ENCODE measurements at places on chromosomes 5 and 9. TPM values are rescaled to one million over a fixed set of nuclear protein-coding genes. Genes with fewer than 3 reads are reported as not detected.
A peak's percentile ranks its signal among the peaks of the same experiment; 100 is the strongest.

The GDNF gene
- total RNA-seq = not detected

The NPR3 gene
- total RNA-seq = 0.38 TPM

GRCh38 chr9:673264-673965, 168.1 kb upstream of the DMRT1 start:
- DNase-seq = no peak

DNA sequence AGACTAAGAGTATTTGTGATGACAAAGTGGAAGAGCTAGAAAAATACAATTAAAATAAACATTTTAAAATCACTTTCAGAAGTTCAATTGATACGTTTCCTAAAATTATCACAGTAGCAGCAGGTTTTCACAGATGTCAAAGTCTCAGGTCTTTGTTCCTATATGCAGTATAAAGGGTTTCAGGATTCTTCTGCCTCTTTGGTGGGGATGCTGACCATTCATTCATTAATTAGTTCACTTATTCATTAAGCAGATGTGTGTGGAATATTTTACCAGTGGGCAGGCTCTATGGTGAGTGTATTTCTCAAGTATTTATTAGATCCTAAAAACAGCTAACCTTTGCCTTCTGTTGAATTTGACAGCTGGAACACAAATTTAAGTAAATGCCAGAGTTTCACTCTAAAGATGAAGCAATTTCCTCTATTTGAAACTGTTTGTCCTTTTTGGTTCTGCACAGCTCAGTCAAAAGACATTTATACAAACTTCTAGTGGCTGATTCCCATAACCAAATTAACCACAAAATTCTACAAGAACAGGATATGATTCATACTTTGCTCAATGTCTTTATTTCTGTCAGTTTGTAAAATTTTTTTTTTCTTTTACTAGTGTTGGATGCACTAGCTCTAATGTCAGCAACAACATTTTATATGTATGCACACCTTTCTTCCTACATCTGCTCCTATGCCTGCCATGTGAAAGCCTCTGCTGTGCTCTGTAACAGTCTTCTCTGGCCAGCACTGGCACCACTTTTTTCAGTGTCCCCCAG, 75.9 kb upstream of the PRR16 start:
- DNase-seq = no peak

GRCh38 chr5:94746731-94747124, 128.3 kb downstream of the SLF1 start:
- no peak for DNase-seq

DNA sequence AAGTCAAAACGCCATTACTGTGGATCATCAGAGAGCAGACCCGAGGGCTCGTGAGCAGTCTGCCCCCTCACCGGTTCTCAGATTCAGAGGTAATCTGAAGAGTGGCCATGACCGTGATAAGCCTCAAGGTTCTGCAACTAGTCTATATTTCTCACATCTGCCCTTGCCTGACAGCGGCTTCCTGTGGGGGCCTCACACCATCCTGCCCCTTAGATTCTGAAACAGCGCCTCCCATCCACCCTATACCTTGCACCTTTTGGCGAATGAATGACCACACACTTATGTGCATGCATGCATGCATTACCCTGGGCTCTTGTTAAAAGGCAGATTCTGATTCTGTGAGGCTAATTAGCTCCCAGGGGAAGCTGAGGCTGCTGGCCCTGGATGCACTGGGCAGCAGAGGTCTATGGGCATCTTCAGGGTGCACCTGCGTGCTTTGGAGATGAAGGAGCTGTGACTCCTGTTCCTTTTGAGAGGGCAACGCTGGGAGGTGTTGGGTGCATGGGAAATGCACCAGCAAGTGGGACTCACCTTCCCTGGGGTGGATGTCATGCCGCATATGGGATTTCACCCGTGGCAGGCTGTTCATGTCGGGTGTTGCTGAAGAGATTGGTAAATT, 7.8 kb upstream of the GADD45G start:
- no peak for DNase-seq

- DNase-seq = peak; percentile 32
These were observed 669.9 kb downstream of the PTPRD start for GRCh38 chr9:9942764-9943424.

GRCh38 chr5:5710471-5710870, 288.0 kb downstream of the ICE1 start:
- DNase-seq = no peak

DNA sequence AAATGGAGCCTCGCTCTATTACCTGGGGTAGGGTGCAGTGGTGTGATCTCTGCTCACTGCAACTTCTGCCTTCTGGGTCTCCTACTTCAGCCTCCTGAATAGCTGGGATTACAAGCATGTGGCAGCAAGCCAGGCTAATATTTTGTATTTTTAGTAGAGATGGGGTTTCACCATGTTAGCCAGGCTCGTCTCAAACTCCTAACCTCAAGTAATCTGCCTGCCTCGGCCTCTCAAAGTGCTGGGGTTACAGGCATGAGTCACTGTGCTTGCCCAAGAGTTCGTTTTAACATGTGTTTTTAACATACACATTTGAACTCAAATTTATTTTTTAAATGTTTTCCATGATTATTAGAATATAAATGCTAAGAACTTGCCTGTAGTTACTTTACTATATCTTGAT, 34.2 kb downstream of the MARCHF6 start:
- no peak for DNase-seq

DNA sequence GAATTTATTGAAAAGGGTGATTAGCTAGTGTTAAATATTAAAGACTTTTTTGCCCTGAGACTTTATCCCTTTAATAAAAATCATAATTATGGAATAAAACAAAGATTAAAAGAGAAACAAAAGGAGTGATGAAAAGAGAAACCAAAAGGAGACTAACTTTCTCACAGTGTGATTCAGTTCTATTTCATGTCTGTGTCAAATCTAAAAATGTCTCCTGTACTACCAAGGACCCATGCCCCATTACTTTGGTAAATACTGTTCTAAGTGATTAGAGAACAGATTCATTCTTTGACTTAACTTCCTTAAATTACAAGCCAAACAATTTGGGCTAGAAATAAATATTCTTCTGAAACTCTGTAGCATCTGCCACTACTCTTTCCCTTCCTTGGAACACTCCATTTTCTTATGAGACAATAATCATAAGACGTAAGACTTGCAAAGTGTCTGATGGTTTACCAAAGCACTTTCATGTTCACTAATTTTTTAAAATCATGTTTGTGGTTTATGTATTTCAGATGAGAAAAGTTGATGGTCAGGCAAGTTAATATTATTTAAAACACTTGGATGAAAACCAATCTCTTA, 319.0 kb downstream of the EBF1 start:
- DNase-seq = no peak

- no peak for DNase-seq
These were observed 591.1 kb downstream of the DTWD2 start for GRCh38 chr5:118397236-118397635.

The RABL6 gene
- total RNA-seq = 51.1 TPM

DNA sequence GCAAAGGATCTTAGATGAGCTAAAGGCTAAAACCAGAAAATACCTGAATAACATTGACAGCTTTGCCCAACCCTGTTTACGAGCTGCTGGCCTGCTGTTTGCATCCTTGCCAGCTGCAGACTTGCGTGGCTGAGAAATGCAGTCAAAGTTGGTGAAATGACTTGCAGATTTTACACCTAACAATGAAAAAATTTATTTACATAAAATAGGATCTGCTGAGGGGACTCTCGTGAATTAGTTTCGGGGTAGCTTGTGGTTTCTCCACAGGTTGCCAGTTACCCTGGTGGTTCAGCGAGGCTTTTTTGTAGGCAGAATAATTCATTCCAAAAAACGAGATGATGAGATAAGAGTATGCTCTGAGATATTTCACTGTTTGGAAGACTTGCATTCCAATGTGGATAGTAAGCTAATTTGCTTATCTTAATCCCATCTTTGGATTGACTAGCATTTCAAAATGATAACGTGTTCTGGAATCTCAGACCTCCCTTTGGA, 65.7 kb upstream of the FANCC start:
- DNase-seq = no peak

- peak; percentile 39 for DNase-seq
These were observed 8.8 kb downstream of the PRXL2C start for GRCh38 chr9:96646081-96646991.

DNA sequence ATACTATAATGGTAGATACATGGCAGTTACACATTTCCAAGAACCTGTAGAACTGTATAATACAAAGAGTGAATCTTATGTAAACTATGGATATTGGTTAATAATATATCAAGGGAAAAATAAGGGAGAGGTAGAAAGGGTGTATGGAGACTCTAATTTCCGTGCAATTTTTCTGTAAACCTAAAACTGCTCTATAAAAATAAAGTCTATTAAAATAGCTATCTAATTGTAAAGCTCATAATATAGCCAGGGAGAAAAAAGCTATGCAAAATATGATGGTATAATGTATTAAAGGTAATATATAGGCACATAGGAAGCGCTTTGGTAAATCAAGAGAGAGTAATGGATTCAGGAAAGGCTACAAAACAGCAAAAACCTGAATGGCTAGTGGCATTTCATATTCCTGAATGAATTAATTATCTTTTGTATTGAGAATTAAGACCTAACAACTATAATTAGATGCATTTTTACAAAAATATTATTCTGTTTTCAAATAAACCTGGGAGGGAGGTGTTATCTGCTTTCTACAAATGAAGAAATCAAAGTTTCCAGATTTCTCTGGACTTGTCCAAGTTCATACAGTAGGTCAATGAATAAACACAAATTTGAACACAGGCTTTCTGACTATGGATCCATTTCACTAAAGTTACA, 22.8 kb downstream of the ANXA1 start:
- DNase-seq = no peak

The IL33 gene
- 2.8 TPM for total RNA-seq

The FOXD4L5 gene
- total RNA-seq = under 0.01 TPM

DNA sequence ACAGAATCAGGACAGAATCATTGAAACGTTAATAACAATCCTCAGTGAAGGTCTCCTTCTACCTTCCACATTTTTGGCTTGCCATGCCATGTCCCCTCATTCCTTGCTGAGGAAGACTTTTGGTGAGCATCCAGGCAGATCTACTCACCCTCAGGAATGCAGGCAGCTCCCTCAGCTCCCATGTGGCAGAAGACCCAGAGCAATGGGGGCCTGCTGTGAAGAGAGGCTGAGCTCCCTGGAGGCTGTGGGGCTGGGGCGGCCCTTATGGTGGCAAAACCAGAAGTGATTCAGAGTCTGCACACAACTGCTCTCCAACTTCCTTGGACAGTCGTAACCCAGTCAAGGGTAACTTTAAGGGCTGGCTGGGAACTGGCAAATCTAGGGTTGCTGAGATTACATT, 247.2 kb upstream of the EFNA5 start:
- DNase-seq = no peak

- no peak for DNase-seq
These were observed 7.8 kb downstream of the IL6ST start for GRCh38 chr5:55986931-55987330.

The IFNE gene
- total RNA-seq = under 0.01 TPM

The PCDHGA4 gene
- total RNA-seq = 2.1 TPM

DNA sequence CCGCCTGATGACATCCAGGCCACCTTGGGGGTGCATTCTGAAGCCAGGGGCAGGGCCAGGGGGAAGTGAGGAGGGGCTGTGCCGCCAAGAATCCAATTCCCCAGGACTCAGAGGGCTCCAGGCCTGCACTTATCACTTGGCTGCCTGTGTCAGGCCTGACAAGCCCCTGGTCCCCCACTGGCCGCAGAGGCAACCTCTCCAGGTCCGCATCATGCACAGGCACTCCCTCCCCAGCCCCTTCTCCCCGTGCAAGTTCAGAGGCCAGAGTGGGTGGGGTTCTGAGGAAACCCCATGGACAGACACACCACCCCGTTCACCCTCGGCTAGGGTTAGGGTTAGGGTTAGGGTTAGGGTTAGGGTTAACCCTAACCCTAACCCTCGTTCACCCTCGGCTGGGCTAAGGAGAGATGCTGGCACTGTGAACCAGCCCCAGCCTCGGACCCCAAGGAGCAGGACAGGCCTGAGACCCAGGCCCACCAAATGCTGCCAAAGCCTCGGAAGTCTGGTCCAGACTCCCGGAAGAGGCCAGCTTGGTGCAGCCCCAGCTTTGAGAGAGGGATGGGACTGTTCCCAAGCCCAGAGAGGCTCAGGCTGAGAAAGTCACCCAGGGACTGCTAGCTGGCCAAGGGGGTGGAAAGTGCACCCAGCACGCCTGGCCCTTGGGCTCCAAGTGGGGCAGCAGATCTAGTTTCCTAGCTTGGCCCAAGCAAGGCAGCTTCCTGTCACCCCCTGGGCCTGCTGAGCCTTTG, 4.9 kb downstream of the LCN2 start:
- DNase-seq = no peak

- no peak for DNase-seq
These were observed 12.0 kb downstream of the PBX3 start for GRCh38 chr9:125758986-125759763.

DNA sequence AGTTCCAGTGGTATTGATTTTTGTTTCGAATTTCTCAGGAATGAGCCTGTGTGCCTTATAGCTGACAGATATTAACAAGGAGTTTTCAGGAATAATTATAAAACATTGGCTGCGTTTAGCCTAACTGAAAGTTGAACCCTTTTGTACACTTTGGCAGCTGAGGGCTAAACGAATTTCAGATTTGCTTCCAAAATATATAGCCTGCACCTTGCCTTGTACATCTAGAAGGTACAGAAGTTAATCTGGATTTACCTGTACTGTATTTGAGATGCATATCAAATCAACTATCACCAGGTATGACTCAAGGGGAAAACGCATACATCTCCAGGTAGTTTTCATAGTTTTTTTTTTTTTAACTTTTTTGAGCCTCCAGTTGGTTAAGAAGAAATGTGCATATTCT, 1.9 kb upstream of the MSX2 start:
- DNase-seq = no peak

GRCh38 chr9:123715258-123715657, 214.7 kb downstream of the DENND1A start:
- no peak for DNase-seq

GRCh38 chr9:36839131-36839885, 194.8 kb downstream of the PAX5 start:
- DNase-seq = no peak

The PCDHB16 gene
- 0.76 TPM for total RNA-seq

GRCh38 chr5:169798438-169798837, 161.4 kb downstream of the DOCK2 start:
- DNase-seq = no peak

DNA sequence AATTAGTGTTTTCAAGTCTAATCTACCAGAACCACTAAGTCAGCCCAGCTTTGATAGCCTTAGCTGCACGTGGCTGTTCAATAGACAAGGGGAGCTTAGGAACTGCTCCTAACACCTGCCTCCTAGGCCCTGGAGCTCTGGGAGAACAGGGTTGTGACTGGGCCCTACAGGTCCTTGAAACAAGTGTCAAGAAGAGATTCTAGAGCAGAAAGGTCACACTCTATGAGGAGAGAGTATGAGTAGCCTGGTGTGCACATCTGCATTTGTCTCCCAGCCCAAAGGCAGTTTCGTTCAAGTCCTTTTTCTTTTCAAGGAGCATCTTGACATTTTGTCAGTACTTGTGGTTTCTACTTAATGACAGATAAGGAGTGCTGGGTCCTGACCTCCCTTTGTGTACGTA, 206.1 kb downstream of the PRELID2 start:
- DNase-seq = no peak

DNA sequence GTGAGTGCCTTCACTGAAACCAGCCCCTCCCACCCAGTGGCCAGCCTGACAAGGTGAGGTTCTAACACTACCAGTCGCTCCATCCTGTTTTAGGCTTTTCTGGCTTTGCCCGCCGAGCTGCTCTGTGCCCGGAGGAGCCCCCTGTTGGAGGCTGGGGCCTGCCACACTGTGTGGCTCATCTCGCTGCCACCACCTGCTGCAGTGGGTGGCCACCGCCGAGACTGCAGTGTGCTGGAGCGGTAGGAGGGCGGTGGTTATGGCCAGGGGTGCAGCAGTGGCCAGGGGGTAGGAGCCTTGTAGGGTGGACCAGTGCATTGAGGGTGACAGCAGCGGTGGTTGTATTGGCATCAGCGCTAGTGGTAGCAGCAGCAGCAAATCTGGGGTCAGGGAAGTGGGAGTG, 74.7 kb upstream of the PCAT7 start:
- DNase-seq = no peak
